ENCODE measurements at places on chromosomes 5 and 9.

GRCh38 chr9:7315116-7315515 lies 484.5 kb downstream of the DMAC1 start:
- DNase-seq, result no peak

- DNase-seq, result no peak
These were observed 14.3 kb downstream of the DIPK1B start for GRCh38 chr9:136726631-136727191.

DNA sequence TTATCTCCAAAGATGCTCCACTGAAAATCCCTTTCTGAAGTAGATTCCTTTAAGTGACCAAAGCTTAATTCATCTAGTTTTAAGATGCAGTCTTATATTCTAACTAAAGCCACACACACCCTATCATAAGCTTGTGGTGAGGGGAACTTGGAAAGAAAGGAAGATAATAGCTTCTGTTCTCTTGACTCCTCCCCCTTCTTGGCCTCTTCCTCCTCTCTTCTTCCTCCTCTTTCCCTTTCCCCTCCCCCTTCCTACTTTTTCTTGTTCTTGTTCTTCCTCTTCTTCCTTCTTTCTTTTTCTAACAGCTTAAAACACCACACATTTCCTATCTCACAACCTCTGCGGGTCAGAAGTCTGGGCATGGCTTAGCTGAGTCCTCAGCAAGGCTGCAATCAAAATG lies 23.5 kb downstream of the IL7R start:
- no peak for DNase-seq

GRCh38 chr5:97854871-97855762 lies 672.1 kb upstream of the RIOK2 start:
- DNase-seq, result no peak

GRCh38 chr5:96024683-96025475 lies 63.2 kb upstream of the ELL2 start:
- no peak for DNase-seq
